Subcutaneous preadipocyte (primary cell): ENCODE measurements at places on chromosomes 5 and 9. TPM values are rescaled to one million over a fixed set of nuclear protein-coding genes. Genes with fewer than 3 reads are reported as not detected.

Gene MARCHF11
- total RNA-seq = not detected in 2 replicates

Gene PCAT7
- total RNA-seq = not detected in 2 replicates

Gene DMRT2
- total RNA-seq = 1.1 and 1.6 TPM in 2 replicates

Gene RASGRF2
- 0.20 and 0.37 TPM in 2 replicates for total RNA-seq
